NCI-H748 treated with DMSO at 0.1 percent for 48 hours (cell line): ENCODE measurements at places on chromosomes 3 and 15.

DNA sequence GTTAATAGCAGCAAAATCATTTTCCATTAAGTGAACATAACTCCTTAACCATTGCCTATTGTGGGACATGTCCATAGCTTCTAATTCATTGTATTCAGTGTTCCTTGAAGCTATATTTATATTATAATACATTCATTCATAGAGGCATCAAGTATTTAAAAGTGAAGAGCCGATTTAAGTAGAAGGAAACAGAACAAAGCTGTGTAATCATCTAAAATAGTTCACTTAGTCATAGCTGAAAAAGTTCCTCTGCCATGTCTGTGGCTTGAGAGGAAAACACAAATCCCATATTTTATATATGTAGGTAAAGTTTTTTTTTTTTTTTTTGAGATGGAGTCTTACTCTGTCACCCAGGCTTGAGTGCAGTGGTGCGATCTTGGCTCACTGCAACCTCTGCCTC lies 54.5 kb downstream of the TMEM108 start:
- DNase-seq = no peak

DNA sequence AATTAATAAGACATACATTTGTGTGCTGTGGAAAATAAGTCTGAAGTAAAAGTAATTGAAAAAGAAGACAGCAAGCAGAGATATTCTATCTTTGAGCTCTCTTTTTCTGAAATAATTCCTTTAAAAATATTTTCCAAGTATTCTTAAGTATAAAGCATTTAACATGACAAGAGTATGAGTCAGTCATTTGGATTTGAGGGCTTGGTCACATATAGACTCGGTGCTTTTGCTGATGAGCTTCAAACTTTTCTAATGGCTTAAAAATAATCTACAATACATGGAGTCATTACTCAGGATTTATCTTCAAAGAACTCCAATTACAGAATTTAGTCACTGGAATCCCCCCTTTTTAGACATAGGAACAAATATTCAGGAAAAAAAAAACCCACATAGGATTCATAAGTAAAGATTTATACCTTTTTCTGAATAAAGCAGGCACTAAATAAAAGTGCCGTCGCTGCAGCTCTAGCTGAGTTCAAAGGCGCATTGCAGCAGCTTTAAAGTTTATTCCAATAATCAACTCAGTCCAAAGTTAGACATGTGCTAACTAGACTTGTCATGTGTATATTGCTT lies 147.5 kb downstream of the CTNNB1 start:
- DNase-seq = no peak

GRCh38 chr3:127208483-127209100 lies 15.7 kb downstream of the PRR23E start:
- no peak for DNase-seq

GRCh38 chr15:89749054-89749453 lies 2.0 kb downstream of the MESP1 start:
- no peak for DNase-seq

DNA sequence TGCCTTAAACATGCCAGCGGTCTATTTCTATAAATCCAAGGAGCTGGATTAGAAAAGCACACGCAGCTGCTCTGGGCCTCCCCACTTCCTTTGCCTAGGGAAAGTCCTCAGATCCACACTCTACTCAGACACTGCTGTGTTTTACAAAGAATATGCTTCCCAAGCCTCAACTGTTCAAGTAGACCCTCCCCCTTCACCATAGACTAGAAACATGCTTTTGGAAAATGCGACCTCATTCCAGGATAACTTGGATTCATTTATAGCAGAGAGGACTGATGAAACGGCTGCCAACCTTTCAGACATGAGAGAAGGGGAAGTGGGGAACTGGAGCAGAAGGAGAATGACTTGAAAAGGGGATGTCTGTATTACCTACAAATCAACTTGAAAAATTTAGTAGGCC lies 64.0 kb downstream of the P3H2 start:
- DNase-seq = no peak

DNA sequence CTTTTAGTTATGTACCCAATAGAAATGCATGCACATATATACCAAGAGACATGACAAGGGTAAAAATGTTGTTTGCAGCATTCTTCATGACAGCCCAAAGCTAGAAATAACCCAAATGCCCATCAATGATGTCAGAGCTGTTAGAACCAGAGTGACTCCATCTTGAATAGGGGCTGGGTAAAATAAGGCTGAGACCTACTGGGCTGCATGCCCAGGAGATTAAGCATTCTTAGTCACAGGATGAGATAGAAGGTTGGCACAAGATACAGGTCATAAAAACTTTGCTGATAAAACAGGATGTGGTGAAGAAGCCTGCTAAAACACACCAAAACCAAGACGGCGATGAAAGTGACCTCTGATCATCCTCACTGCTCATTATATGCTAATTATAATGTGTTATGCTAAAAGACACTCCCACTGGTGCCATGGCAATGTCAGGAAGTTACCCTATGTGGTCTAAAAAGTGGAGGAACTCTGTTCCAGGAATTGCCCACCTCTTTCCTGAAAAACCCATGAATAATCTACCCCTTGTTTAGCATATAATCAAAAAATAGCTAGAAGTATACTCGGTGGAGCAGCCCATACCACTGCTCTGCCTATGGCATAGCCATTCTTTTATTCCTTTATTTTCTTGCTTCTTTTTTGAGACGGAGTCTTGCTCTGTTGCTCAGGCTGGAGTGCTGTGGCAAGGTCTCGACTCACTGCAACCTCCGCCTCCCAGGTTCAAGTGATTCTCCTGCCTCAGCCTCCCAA lies 32.9 kb downstream of the ZBTB11 start:
- DNase-seq = no peak
